Activated naive CD8-positive, alpha-beta T cell treated with anti-CD3 and anti-CD28 coated beads, Interleukin-2, amount 50 U/mL, for 16 hours (primary cell): ENCODE measurements at places on chromosomes 7 and 10.

GRCh38 chr10:118913825-118914224 is 115.7 kb upstream of the NANOS1 start:
- DNase-seq = no peak

DNA sequence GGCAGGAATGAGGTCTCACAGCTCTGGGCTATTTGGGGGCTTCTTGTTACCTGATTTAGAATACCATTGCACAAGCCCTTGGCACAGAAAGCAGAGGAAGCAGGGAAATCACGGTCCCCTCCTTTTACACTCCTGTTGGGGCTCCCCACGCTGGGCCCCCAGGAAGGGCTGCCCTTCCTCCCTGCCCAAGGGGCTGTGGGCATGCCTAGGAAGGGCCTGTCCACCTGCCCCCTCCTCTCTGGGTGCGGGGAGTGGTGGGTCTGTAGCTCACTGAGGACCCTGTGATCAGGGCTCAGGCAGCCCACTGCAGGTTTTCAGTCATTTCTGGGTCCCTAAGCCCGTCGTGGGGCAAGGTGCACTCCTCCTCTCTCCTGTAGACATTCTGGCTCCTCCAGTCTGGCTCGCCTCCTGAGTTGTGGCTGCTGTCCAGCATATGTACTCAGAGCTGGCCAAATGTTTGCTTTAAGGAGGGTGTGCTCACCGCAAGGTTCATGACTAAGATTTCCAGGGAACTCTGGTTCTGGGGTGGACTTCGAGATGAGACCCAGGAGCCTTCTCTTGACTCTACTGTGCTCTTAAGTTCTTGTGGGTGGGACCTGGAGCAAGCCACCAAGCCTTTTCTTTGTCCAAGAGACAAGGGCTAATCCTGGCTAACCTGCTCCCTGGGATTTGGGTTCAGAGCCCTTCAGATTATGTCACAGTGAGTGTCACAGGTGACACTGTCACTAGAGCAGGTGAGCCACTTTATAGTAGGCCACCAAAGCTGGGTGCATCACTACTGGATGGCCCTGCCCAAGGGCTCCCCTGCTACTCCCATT is 56.0 kb downstream of the TACR2 start:
- no peak for DNase-seq

- no peak for DNase-seq
Observed at GRCh38 chr7:126179916-126180315, 1072.8 kb downstream of the GRM8 start.

DNA sequence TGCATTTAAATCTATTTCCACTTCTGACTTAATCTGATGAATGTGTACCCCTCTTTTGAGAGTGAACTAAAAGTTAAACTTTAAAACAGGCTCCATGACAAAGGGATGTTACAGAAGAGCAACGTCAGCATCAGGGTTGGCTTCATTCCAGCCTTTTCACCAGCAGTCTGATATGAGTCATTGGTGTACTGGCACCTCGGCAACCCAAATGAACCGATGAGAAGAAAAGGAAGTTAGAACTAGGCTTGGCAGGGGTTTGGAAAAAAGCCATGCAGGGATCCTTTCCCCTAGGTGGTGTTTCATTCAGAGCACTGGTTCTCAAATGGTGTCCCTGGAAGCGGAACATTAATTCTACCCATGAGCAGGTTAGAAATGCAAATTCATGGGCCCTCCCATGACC is 53.6 kb downstream of the SEC61G start:
- DNase-seq = no peak

DNA sequence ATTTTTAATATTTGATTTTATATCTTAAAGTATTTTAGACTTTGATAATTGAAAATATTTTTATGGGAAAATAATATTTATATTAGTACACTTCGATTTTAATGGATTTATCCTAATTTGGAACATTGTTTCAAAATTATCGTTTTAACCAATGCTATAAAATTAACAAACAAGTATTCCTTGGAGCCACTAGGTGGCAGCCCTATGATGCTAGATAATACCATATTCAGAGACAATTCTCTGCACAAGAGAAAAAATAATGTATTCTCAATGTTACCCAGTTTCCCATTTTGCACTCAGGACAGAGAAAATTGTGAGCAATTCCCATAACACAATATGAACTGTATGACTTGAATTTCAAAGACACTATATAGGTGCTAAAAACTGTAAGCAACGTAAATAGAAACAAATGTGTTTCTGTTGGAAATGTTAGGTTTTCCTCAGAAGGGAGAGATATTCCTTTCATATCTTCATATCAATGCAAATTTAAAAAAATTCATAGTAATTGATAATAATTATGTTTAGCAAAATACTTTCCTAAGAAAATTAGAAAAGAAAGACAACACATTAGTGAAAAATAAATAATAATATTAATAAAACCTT is 237.8 kb downstream of the SEMA3E start:
- DNase-seq = no peak

- DNase-seq = no peak
Observed at GRCh38 chr7:85061456-85061855, 125.4 kb downstream of the SEMA3D start.
